ENCODE measurements at places on chromosomes 3 and 15.

GRCh38 chr15:28944696-28945300, 59.0 kb downstream of the APBA2 start:
- DNase-seq: no peak

- no peak for DNase-seq
Observed at GRCh38 chr3:53764026-53764775, 82.0 kb downstream of the CHDH start.

DNA sequence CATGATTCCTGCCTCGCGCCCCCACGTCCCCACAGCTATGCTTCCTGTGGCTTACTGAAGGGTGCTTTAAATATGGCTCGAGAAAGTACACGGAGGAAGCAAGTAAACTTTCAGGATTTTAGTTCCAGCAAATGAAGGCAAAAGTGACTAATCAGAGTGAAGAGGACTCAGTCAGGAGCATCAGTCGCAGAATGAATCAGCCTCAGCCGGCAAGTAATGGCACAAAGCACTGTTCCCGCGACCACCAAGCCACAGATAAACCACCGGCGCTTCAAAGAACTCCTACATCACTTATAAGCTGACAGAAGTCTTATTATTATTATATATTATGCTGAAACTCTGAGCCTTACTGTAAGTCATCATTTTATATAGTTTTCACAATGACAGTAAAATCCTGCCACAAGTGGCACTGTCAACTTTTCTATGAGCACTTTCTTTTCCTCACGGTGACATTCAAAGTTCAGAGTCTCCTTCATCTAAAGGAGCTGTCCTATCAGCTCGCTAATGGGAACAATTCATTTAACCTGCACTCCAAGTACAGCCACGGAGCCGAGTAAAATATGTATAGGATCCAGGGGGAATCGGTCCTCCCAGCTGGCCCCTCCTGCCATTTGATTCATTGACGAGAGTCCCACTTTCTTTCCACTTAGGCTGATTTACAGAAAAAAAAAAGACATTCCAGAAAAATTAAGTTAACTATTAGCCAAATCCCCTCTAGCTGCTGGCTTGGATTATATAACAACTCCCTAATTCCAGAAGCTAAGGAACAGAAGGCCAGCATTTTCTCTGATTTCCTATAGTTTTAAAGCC, 217.0 kb upstream of the ICE2 start:
- peak; percentile 28 for DNase-seq

DNA sequence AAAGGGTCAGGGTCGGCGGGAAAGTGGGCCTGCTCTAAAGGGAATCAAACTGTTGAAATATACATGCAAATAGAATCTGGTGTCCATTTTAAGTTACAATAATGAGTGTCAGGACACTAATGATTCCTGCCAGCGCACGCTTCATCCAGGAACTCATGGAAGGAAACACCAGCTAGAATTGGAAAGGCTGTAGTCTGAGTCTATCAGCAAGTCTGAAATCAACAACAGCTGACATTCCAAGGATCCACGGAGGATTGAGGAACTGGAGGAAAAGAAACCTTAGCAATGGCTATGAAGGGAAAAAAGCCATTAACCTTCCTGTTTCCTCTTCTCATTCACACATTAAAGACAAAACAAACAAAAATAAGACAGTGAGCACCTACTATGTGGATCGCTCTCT, 1063.1 kb downstream of the NTRK3 start:
- DNase-seq: no peak

- no peak for DNase-seq
Observed at GRCh38 chr3:190384309-190384756, 3.6 kb upstream of the CLDN16 start.
